Epithelial cell of esophagus (primary cell): ENCODE measurements at places on chromosomes 5 and 9.

GRCh38 chr5:125011419-125011818 lies 265.0 kb upstream of the ZNF608 start:
- no peak for DNase-seq

DNA sequence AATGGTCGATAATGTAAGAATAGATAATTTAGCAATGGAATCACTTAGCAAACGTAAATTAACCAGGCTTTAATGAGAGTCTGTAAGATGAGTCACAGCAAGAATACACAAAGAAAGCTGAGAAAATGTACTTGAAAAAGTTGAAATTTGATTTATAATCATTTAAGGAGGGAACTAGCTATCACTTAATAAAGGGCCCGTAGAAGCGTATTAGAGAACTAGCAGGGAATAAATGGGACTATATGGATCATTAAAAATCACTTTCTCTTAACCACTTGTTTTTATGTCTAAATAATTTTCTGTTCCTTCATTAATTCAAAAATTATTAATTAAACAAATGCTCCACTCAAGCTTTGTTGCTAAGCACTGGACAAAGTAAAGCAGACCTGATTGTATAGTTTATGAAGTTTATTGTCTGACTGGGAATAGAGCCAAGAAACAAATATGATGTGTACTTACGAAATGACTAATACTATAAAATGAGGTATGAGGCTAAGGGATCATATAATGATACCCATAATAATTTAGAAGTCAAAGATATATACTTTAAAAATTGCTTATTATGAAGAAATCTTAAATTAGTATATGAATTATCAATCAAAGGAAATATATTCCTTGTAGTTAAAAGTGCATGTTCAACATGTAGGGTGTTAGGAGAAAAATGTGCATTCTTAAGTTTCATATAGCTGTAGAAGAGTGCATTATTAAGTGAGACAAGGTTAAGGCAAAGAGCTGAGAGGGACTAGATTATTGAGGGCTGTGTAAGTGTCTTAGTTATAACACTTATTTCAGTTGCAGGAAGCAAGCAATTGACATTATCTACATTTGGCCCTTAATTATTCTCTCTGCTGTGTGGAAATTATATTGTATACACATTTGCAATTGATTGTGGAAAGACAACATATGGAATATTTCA lies 196.8 kb downstream of the PRDM9 start:
- DNase-seq = peak; percentile 70

- DNase-seq = peak; percentile 57
These were observed 639.0 kb downstream of the CCDC171 start for GRCh38 chr9:16191691-16192402.

DNA sequence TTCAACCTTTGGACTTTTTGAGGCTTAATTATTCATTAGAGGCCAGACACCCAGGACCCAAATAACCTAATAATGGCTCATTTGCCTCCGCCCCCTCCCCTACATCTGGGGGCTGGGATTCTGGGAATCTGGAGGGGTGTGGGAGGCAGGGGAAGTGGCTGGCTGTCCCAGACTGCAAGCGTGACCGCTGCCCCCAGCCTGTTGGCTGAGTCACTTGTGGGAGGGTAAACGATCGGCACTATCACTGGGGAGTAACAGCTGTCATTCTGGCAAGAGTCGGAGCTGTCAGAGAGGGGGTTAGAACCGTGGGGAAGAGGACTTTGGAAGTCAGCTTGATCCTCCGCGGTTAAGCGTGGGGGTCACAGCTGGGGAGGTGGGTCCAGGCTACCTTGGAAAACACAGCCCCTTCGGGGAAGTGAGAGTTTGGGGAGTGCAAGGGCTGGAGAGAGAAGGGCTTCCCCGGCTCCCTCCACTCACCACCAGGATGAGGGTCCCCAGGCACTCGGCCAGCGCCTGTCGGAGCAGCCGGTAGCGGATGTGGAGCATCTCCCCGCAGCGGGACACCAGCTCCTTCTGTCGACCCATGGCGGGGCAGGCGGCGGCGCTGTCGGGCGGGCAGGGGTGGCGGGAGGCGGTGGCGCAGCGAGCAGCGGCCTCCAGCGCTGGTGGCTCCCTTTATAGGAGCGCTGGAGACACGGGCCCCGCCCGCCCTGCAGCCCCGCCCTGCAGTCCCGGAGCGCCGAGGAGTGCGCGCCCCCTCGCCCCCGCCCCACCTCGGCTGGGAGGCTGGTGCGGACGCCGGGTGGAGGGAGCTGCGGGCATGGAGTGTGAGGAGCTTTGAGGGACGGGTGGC lies at the start of gene AQP3:
Gene AQP3 (minus strand): TSS at position 648 of the 853 bp plus-strand sequence. CDS start 63 bp downstream, at position 585.
- DNase-seq = peak; percentile 70

- peak; percentile 76 for DNase-seq
These were observed 85.0 kb upstream of the MAN2A1 start for GRCh38 chr5:109604758-109605157.

DNA sequence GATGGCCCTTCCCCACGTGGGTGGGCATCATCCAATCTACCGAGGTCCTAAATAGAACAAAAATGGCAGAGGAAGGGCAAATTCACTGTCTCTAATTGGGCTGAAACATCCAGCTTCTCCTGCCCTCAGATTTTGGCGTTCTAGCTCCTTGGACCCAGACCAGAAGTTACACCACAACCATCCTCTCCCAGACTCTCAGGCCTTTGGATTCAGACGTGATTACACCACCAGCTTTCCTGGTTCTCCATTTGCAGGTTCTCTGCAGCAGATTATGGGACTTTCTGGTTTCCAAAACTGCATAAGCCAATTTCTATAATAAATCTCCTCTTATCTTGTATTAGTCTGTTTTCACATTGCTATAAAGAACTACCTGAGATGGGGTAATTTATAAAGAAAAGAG lies 73.6 kb upstream of the STARD4 start:
- no peak for DNase-seq

- peak; percentile 63 for DNase-seq
These were observed at the start of gene PRLR for GRCh38 chr5:35230038-35230611. Gene PRLR (minus strand): TSS chr5:35230487. CDS start chr5:35089620, 140,867 bp downstream.

GRCh38 chr9:137975936-137976565 lies 98.5 kb downstream of the CACNA1B start:
- no peak for DNase-seq

DNA sequence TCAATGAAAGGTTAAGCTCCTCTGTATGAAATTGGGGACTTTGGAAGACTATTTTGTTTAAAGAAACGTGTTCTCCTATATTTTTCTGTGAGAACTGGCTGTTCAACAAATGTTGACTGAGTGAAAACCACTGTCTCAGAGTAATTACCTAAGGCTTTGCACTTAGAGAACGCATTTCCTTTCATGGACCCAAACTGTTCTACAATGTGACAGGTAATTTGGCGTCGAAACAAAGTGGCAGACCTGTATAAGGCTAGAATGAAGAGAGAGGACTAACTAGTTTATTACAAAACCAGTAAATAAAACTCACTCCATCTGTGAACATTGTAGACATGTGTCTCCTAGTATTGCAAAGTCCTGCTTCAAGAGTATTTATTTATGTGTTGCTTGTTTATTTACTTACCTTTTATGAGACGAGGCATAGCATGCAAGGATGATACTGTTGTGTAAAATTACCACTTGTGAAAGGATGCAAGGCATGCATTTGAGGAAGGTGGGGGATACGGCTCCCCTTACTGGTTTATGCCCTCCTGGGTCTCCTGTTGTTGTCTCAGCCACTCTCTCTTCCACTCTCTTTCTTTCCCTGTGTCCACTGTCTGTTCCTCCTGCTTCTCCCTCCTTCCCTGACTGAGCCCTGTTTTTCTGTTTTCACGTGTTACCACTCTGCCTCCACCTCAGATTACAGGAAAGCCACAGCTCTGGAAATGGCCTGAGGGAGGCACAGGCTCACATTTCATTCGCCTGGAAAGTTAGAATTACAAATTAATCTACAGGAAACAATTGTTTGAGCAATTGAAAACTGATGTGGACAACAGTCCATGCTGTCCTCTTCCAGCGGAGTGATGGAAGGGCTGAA lies 444.0 kb upstream of the ZNF608 start:
- peak; percentile 54 for DNase-seq

DNA sequence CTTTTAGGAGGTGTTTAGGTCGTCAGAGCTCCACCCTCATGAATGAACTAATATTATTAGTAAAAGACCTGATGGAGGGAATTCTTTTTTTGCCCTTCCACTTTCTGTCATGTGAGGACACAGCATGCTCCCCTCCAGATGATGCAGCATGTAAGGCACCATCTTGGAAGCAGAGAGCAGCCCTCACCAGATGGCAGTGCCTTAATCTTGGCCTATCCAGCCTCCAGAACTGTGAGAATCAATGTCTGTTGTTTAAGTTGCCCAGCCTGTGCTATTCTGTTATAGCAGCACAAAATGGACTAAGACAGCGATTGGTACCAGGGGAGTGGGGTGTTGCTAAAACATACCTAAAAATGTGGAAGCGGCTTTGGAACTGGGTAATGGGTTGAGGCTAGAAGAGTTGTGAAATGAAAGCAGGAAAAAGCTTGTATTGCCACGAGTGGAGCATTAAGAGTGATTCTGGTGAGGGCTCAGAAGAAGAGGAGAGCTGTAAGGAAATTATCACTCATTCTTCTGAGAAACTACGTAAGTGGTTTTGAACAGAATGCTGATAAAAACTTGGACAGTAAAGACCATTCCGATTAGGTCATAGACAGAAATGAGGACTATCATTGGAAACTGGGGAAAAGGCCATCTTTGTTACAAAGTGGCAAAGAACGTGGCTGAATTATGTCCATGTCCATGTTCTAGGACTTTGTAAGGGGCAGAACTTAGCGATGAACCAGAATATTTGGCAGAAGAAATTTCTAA lies 28.6 kb downstream of the PTPDC1 start:
- no peak for DNase-seq

GRCh38 chr5:115623658-115624057 lies 2.2 kb downstream of the TMED7 start:
- no peak for DNase-seq

- DNase-seq = peak; percentile 61
These were observed 109.3 kb upstream of the CPEB4 start for GRCh38 chr5:173778784-173779304.

DNA sequence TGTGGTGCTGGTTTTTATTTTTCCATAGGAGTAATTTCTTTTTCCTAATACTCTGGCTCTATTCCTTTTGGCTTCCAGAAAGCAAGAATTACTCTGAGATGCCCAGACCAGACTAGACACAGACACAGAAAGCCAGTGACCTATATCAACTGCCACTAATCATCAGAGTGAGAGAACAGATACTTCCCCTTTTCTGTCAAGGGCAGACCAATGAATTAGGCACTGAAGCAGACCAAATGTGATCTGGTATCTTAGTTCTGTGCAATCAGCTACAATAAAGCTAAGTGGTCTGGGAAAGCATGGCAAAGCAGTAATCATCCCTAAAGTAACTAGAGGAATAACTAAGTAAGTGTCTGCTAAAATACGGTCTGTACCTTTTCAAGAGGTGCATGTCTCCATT lies 239.1 kb downstream of the ELAVL2 start:
- no peak for DNase-seq

GRCh38 chr5:62692946-62693713 lies 114.5 kb downstream of the LRRC70 start:
- DNase-seq = peak; percentile 24

DNA sequence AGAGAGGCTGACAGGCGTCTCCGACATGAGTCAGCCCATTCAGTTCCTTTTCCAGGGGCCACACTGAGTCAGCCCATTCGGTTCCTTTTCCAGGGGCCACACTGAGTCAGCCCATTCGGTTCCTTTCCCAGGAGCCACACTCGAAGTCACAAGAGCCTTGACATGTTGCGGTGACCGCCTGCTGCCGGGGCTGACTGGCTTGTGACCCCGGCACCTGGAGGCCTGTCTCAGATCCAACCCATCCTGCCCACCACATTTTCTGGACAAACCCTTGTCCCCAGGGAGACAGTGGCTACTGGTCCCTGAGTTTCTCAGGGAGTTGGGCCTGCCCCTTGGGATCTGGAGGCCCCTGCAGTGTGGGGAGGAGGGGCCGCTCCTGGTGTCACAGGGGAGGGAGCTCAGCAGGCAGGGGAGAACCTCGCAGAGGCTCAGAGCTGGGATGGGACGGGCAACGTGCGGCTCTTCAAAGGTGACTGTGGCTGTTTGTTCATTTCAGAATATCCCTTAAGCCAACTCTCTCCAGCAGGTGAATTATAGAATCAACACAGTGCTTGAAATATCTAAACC lies 40.5 kb upstream of the LPCAT1 start:
- peak; percentile 83 for DNase-seq

- DNase-seq = no peak
These were observed 141.6 kb downstream of the OLFM1 start for GRCh38 chr9:135228983-135229625.

DNA sequence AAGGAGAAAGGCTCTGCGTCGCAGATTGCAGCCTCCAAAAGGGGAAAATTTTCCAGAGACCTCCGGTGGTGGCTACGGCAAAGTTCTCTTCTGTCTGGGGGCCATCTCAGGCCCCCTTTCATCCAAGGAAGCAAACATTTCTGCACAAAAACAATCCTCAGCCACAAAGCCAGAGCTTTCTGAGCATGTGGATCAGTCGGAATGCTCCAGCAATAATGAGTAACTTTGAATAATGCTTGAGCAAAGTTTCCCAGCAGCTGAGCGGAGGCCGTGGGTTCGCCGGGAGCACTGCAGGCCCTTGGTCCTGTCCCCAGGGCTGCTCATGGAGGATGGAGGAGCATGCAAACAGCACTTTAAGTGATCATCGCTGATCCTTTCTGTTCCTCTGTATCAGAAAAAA lies 60.2 kb upstream of the UNC5A start:
- DNase-seq = no peak

DNA sequence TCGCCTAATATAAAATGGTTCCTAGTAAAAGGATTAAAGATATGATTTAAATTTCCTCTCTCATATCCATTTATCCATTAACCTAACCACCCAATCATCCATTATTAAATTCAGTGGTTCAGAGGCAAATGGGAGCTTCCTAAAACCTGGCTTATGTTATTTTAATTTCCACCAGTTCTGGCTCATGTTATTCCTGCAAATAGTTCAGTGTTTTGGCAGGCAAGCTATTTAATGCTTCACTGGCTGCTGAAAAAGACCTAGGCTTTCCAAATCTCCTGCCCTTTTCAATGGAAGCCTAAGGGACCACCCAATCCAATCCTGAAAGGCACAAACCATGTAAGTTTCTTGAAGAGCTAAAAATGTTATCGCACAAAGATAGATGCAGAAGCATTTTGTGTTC lies 52.3 kb downstream of the POC5 start:
- no peak for DNase-seq
